Cerebellum (tissue), 4 donors: ENCODE measurements at places on chromosomes 12 and 14. TPM values are rescaled to one million over a fixed set of nuclear protein-coding genes. Genes with fewer than 3 reads are reported as not detected.

- no peak for DNase-seq
These were observed 368.6 kb upstream of the CCDC196 start for GRCh38 chr14:66117600-66117999.

GRCh38 chr14:101781240-101782061 lies 19.9 kb downstream of the PPP2R5C start:
- no peak for DNase-seq

Gene MSRB3
- 7.0 TPM for total RNA-seq

Gene PLCZ1
- total RNA-seq = 0.82 TPM

DNA sequence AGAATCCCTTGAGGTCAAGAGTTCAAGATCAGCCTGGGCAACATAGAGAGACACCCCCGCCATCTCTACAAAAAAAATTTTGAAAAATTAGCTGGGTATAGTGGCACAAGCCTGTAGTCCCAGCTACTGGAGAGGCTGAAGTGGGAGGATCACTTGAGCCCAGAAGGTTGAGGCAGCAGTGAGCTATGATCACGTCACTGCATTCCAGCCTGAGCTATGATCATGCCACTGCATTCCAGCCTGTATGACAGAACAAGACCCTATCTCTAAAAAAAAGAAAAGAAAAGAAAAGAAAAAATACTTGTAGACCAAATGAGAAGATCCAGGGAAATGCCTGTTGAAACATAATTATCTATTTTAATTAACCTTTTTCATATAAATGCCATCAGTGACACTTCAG lies 93.8 kb upstream of the MDM1 start:
- no peak for DNase-seq

DNA sequence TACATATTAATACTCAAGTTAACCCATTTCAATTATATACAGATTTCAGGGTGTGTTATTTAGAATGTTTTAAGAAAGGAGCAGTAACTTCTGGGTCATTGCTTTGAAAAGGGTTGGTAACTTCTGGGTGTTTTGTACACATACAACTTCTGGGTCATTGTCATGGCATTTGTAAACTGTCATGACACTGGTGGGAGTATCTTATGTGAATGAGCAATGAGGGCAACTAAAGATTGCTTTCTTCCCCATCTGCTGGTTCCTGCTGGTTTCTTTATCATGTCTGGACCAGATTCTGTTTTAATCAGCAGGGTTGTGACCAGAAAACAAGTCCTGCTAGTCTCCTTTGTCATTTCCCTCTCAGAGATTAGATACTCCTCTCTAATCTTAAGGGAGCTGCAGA lies 713.3 kb downstream of the LRFN5 start:
- DNase-seq = no peak

Gene TMPRSS12
- not detected for total RNA-seq

Gene DENND5B
- 65.3 TPM for total RNA-seq

- DNase-seq = no peak
These were observed 766 bp downstream of the RERG start for GRCh38 chr12:15220451-15220850.

- DNase-seq = no peak
These were observed 427.1 kb downstream of the RPS29 start for GRCh38 chr14:49159081-49159480.

GRCh38 chr12:27505109-27505508 lies 18.9 kb upstream of the PPFIBP1 start:
- no peak for DNase-seq

DNA sequence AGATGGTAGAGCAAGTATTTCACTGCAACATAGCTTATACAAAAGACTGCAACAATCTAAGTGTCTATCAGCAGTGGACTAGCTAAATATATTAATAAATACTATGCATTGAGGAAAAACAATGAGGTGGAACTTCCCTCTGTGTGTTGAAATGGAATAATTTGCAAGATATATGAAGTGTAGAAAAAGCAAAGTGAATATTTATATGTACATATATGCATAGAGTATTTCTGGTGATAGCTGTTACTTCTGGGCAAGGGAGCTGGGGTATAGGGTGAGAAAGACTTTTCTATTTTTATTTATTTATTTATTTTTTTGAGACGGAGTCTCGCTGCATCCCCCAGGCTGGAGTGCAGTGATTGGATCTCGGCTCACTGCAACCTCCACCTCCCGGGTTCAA lies 33.9 kb downstream of the DNAL1 start:
- no peak for DNase-seq

DNA sequence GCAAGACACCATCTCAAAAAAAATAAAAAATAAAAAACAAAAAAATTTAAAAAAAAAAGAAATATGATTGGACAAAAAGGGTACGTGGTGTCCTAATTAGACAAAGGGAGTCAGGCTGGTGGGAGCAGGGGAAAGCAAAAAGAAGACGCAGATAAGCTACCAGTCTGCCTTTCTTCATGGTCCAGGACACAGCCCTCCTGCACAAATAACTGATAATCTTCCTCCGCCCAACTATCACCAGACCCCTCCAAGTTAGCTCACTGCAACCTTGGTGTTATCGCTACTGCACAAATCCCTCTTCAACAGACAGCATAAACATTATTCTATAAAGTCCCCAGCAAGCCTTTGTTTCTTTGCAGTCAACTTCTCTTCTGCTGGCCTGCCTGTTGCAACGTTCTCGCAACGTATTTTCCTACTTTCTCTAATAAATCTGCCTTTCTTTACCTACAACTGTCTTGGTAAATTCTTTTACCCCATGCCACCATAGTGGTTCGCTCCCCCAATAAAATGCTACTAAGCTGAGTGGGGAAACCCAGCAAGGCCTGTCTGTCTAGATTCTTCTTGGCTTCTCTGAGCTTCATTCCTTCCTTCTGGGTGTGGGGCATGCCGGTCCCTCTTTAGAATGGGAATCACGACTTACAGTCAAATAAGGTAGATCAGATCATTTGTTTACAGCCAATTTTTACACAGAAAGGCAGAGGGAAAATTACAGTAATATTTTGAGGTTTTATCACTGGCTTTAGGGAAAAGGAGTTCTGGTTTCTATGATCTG lies 14.6 kb upstream of the DNAL1 start:
- no peak for DNase-seq

DNA sequence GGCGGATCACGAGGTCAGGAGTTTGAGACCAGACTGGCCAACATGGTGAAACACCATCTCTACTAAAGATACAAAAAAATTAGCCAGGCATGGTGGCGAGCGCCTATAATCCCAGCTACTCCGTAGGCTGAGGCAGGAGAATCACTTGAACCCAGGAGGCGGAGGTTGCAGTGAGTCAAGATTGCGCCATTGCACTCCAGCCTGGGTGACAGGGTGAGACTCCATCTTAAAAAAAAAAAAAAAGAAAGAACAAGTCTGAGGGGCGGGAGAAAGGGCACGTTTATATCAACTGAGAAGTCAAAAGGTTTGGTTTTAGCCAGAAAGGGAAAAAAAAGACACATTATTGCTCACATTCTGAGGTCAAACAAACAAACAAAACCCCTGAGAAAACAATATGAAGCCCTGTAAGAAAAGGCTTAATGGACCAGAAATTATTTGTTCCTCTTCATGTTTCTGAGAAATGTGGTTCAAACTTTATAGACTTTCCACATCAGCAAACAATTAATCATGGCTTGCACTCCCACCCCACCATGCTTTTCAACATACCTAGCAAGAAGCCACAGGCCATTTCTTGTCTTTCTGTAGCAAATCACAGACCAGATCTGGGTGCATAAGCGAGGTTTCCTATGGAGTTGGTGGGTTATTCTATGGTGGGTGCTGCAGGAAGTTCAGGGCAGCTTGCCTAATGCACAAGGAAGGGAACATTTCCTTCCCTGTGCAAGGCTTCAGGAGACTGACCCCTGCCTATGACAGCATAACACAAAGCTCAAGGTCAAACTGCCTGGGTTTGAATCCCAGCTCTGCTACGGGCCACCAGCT lies 80.1 kb downstream of the SSPN start:
- no peak for DNase-seq

Gene RFX4
- total RNA-seq = 25.9 TPM

DNA sequence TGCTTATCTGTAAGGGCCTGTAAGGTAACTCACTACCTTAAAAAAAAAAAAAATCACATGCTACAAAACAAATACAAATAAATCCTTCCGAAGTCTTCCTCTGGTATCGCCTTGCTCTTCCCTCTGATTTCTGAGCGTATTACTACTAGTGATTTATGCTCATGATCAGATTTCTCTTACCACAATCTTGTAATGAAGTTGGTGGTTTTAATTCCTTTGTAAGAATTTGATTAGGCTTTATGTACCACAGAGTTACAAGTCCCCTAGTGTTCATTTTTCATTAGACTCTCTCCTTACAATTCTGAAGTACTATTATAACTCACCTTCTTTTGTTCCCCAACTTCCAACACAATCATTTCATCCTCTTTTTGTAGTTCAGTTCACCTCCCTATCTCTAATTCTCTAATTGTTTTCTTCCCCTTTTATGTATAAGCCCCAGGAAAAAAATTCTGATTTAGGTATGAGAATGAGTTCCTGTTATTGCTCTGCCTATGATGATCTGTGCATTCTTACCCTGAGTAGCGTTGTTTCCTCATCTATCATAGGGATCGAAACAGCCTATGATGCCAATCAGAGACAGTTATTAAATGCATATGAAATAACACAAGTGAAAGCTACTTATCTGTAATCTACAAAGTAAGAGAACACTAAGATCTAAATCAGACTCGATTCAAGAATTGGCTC lies 81.5 kb downstream of the EPS8 start:
- no peak for DNase-seq

DNA sequence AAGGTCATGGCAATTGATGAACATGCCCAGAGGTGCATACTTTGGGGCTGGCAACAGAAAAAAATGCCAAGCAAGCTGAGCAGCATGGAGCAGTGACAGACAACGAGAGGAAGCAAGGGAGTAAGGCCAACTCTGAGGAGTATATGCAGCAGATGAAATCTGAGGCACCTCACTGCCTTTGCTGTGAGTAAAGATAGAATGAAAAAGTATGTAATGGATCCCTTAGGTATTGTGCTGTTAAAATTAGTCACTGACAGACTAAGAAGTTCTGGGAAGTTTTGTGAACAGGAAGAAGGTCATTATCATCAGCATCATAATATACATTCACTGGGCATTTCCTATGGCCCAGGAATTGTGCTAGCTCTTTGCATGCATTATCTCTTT lies 269.9 kb downstream of the DUSP6 start:
- no peak for DNase-seq

Gene SDSL
- 1.7 TPM for total RNA-seq

- DNase-seq = no peak
These were observed 155.7 kb upstream of the LRIG3 start for GRCh38 chr12:59075968-59076490.

Gene SYCP3
- total RNA-seq = 1.3 TPM

DNA sequence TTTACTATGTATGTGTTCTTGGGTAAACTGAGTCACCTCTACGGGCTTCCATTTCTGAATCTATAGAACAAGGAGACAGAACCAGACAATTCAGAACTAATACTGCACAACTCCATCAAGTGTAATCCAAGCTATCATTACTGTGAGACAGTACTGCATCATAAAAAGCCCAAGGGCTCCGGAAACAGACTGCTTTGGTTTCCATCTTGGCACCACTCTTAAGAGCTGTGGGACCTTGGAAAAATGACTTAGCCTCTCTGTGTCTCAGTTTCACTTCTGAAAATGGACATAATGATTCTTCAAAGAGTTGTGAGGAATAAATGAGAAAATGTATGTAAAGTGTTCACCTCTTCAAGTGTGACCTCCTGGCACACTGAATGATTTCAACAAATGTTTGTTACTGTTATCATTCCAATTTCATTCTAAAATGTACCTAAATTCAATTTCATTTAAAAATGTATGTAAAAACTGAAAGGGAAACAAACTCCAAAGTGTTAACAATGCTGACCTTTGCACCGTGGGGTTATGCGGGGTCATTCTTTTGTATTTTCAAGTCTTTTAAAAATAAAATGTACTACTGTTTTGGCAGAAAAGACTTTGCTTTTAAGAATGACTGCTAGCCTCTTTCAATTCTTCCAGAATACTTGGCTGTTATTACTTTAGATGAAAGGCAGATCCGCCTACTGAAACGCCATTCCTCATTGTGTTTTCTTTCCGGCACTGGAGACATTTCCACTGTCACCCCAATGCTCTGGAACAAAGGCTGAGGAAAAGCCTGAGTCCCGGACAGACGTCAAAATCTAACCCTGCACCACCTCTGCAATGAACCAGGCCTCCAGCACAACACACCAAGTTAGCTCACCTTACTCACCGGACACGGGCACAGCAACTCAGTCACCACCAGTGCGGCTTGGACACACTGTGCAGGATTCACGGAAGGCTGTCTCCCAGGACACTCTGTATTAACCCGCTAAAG lies 62.8 kb downstream of the TMCC3 start:
- no peak for DNase-seq

Gene EML5
- total RNA-seq = 31.1 TPM

GRCh38 chr14:54450535-54450934 lies 9.4 kb upstream of the CNIH1 start:
- DNase-seq = no peak

Gene AGAP2
- total RNA-seq = 22.7 TPM

- peak; percentile 6 for DNase-seq
These were observed 174.7 kb downstream of the SSPN start for GRCh38 chr12:26370098-26370497.

Gene STXBP6
- 6.3 TPM for total RNA-seq

Gene NXPH4
- 11.0 TPM for total RNA-seq

GRCh38 chr12:88381466-88381865 lies 198.8 kb downstream of the KITLG start:
- no peak for DNase-seq

Gene HOXC12
- not detected for total RNA-seq

GRCh38 chr12:70032076-70032475 lies 207.0 kb downstream of the MYRFL start:
- no peak for DNase-seq

Gene SPTB
- total RNA-seq = 15.4 TPM

GRCh38 chr12:64072916-64073575 lies 149.1 kb downstream of the KICS2 start:
- DNase-seq = no peak

Gene DDHD1
- 62.8 TPM for total RNA-seq

DNA sequence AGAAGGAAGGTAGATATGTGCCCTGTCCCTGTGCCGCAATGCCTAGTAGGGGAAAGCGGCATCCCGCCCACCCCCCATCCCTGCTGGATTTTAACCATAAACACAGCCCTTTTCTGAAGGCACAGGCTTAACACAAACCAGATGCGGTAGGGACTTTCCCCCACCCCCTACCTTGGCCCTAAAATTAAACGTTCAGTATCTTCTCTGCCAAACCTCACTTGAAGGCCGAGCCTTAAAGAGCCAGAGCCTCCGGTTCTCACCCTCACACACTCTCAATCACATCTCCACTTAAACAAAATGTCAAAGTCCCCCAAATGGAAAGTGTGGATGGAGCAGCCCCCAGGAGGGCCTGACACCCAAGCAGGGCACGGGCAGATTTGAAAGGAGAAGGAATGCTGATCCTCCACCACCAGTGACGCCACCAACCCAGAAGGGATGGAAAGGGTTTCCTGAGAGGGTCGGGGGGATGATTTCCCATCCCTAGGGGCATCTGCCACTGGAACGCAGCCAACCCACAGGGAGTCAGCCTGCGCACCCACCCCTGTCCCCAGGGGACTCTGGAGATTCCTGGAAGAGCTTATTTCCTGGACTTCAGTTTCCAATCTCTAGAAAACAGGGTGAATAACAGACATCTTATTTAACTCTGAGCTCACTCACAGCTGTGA lies 26.4 kb downstream of the ACTN1 start:
- DNase-seq = no peak

Gene ART4
- total RNA-seq = 0.09 TPM
